Vein endothelial cell (primary cell): ENCODE measurements at places on chromosomes 2 and 18. TPM values are rescaled to one million over a fixed set of nuclear protein-coding genes. Genes with fewer than 3 reads are reported as not detected.

The IL1F10 gene
- not detected in 2 replicates for total RNA-seq

The TANC1 gene
- total RNA-seq, result 89.2 and 98.1 TPM in 2 replicates

The RIOK3 gene
- 77.7 and 83.1 TPM in 2 replicates for total RNA-seq

The LCT gene
- under 0.01 TPM in 1 of 2 replicates, not detected in the other for total RNA-seq

The SLC38A11 gene
- total RNA-seq, result not detected in 2 replicates

The PPP4R1 gene
- total RNA-seq, result 162 and 184 TPM in 2 replicates

The AGXT gene
- total RNA-seq, result not detected in 2 replicates
